ENCODE measurements at places on chromosomes 2 and 18.
A peak's percentile ranks its signal among the peaks of the same experiment; 100 is the strongest.

GRCh38 chr2:211836409-211836808, 702.2 kb downstream of the ERBB4 start:
- no peak for DNase-seq

- peak; percentile 72 for DNase-seq
These were observed 555.2 kb downstream of the CMPK2 start for GRCh38 chr2:6310256-6311215.

DNA sequence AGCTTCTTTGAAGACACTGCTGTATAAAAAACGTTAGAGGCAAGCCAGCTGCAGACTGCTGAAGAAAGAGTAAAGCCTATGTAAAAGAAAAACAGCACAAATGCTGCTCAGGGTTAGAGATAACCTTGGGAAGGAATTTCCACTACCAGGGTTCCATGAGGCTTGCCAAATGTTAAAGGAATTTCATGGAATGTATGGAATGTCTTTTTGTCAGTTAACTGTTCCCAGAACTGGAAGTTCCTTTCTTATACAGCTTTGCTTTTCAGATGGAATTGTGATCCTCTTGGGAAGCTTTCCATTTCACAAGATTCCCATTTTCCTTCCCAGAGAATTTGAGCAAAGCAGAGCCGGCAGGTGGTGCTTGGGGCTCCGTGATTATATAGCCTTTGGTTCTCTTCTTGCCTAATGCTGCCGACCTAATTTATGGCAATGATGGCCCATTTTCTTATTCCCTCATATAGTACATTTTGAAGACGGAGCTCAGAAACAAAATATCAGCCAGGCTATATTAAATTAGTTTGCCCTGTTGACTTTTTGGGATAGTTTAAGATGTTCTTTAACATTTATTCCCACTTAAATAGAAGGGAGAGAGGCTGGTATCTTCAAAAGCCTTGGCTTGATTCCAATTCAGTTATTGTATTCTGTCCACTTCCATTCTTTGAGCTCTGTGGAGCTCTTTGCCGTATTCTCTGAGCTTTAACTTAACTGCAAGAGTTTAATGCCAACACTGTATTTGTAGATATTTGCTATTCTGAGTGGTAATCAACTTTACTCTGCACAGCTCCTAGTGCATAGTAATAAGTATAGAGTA, 162.3 kb downstream of the PHLPP1 start:
- DNase-seq: no peak

DNA sequence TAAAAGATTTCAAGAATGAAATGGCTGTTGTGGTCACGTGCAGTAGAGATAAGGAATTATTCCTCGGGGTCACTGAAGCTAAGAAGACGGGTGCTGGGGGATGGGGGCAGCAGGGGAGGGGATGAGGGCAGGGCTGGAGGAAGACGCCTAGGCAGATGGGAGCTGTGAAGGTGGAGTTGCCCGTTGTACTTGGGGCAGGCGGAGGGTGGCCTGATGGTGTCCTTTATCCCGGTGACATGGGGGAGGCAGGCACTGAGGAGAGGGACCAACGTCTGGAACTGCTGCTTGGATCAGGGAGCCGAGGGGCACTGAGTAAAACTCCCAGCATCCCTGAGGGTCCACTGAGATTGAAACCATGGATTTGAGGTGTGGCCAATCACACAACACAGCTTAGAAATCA, 64.9 kb downstream of the ZCCHC2 start:
- DNase-seq: no peak

DNA sequence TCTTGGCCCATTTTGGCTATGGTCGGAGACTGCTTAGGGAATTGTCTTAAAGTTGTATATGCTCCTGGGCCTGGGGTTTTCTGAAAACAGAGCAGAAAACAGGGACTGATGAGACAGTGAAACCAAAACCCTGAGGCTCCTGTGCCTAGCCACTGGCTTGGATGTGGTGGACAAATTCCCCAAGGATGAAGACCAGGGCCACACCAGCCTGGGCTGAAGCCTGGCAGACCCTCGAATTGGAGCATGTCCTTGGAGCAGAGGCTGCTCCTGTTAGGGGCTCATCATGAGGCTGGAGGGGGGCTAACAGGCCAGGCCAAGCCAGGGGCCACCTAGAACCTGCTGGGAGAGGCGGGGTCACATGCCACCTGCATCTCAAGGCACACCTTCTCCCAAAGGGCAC, 68.1 kb downstream of the STPG4 start:
- no peak for DNase-seq

DNA sequence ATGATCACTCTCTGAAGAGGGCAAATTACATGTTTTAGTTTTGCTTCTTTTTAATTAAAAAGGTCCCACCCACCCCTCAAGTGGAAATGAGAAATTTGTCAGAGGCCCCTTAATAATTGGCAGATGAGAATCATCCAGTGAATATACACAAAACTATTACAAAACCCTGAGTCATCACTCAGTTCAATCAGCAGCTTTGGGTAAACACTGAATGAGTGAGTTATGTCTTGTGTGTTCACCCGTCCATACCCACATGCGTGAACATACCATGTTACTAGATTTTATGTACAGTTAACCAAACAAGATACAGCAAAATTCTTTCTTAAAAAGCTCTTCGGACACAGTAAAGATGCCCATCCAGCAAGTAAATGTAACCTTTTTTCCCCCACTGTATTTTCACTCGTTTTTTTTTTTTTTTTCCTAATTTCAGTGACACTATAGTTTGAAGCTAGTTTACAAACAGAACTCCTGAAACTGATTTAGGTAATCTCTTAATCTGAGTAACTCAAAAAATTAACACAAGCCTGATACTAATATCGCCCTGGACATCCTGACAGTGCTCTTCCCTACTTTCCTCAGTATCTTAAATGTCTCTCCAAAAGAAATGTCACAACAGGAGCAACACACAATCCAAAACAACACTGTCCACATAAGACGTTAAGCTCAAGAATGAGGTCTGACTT, 1.4 kb downstream of the PSME4 start:
- DNase-seq: peak; percentile 41

DNA sequence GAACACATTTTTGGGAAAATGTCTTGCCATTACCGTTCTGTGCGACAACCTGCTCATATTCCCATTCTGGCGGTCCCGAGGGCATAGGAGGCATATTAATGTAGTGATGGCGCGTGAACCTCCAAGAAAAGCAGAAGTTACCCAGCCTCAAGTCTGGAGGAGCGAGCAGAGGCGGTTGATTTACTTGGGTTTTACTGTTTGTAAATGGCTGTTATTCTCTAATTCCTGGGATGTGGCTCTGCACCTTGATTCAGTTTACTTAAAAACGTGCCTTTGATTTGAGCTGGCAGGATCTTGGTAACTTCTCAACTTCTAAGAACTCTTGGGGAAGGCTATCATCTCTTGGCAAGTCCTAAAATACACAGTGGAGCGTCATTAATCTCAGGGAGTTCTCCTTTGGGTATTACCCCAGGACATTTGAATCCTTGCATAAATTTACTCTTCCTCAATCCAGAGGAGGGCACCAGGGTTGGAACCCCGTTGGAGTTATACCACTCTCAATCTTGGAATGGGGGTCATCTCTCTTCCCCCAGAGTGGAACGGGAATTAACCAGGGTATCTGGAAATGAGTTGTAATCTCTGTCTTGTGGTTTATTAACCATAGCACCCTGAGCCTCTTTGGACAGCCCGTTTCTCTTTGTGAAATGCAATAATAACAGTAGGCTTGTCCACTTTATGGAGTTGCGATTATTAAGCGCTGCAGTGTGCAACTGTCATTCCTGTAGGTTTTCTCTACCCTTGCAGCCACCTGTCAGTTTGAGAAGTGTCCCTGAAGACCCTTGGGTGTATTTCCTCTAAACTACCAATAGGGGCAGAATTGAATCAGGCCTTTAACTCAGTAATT, 2.1 kb downstream of the HK2 start:
- peak; percentile 80 for DNase-seq

GRCh38 chr18:44974174-44974573, 293.5 kb downstream of the SETBP1 start:
- DNase-seq: no peak

GRCh38 chr2:121076885-121077549, 208.0 kb downstream of the TFCP2L1 start:
- peak; percentile 63 for DNase-seq

GRCh38 chr2:65367524-65367923, 64.9 kb downstream of the SPRED2 start:
- no peak for DNase-seq

GRCh38 chr2:205684871-205685313, 2.6 kb downstream of the NRP2 start:
- no peak for DNase-seq

DNA sequence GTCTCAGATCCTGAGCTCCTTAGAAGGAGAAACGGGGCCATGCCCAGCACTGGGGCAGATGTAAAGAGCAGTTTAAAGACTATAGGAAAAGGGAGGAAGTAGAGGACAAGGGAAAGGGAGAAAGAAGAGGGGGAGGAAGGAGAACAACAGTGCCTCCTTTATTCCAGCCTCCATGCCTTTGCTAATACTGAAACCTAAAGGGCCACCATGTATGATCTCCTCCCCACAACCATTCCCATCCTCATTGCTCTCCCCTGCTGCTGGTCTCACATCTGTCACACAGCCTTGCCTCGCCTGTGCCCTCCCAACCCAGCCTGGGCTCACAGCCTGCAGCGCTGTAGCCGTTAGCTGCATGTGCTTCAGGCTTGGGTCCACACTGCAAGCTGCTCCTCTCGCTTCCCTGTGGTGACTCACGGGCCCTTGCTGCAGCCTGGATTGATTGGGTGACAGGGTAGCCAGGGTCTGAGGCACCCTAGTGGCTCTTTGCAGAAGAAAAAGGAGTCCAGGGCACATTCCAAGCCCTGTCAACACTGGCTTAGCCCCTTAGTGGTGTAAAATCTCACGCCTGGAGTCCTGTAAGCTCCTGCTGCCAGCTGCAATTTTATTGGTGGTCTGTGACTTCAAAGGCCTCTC, 281.9 kb downstream of the SRBD1 start:
- peak; percentile 16 for DNase-seq

- DNase-seq: no peak
These were observed 619 bp upstream of the FAM168B start for GRCh38 chr2:131093696-131094462.

- peak; percentile 7 for DNase-seq
These were observed 645 bp downstream of the KCTD18 start for GRCh38 chr2:200509235-200509611.

GRCh38 chr2:142484111-142484510, 353.3 kb upstream of the LRP1B start:
- DNase-seq: no peak

- no peak for DNase-seq
These were observed 11.9 kb downstream of the ADRA2B start for GRCh38 chr2:96104487-96104861.

GRCh38 chr2:32474381-32474780, 117.6 kb downstream of the BIRC6 start:
- no peak for DNase-seq

DNA sequence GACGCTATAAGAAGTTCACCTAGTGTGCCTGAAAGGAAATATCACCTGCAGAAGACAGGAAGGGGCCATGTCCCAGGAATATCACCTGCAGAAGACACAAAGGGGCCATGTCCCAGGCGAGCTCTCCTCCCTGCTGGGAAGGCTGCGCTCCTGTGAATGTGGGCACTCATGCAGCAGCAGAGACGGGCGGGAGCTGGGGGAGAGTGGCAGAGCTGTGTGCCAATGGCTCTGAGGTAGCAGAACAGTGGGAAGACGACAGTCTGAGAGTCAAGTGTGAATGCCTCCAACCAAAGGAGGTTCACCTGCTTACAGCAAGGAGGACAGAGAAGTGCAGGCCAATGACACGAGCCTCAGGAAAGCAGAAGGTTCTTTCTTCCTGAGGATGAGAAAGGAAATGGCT, 117.9 kb upstream of the SALL3 start:
- DNase-seq: no peak

- DNase-seq: no peak
These were observed 9.8 kb upstream of the ZNF512 start for GRCh38 chr2:27572998-27573429.

- no peak for DNase-seq
These were observed 212.9 kb upstream of the APCDD1 start for GRCh38 chr18:10241579-10241978.

DNA sequence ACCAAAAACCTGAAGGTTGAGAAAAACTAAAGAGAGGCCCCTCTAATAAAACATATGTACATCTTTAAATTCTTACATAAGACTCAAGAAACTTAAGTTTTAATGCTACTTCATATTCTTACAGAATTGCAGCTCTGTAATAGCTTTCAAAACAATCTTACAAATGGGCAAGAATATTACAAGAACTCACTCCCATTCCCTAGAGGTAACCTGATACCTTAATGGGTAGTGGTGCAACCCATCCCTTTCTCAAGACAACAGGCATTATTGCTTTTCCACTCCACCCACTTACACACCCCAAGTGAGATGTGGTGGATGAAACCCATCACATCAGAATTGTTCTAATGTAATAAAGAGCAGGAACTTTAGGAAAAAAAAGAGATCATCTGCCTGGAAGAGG, 103.7 kb downstream of the RBMS1 start:
- DNase-seq: no peak

GRCh38 chr2:241967467-241968144, 98.1 kb downstream of the RTP5 start:
- peak; percentile 37 for DNase-seq

- no peak for DNase-seq
These were observed 216.4 kb upstream of the OSR1 start for GRCh38 chr2:19574778-19575260.

- DNase-seq: no peak
These were observed at the start of gene CRACDL for GRCh38 chr2:98935777-98936352. CRACDL (minus strand) TSS chr2:98936225; CDS start chr2:98846800, 89,425 bp downstream.

- no peak for DNase-seq
These were observed 334.9 kb downstream of the SOX11 start for GRCh38 chr2:6027066-6027465.

GRCh38 chr2:217530392-217531090, 472.3 kb downstream of the TNS1 start:
- DNase-seq: no peak

DNA sequence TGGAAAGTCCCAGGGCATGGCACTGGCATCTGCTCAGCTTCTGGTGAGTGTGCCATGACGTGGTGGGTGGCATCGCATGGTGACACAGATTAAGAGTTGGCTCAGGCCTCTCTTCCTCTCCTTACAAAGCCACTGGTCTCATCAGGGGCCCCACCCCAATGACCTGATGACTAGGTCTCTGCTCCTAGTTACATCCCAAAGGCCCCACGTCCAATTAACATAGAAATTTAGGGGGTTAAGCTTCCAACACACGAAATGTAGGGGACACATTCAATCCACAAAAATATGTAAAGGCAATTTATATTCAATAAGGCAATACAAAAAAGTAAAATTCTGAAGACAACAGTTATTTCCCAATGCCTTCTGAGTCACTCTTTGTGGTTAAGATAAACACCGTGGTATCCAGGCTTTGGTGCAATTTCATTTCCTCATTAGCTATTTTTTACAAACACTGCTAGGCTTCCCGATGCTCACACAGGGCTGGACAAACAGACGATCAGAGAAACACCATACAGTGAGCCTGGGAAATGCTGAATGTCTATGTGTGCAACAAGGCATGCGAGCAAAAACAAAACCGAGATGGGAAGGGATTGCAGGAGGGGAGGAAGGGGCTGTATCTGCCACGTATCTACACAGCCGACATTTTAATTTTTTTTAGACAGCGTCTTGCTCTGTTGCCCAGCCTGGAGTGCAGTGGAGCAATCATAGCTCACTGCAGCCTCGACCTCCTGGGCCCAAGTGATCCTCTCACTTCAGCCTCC, 67.2 kb downstream of the MBP start:
- DNase-seq: no peak
